ENCODE measurements at places on chromosomes 4 and X.
A peak's percentile ranks its signal among the peaks of the same experiment; 100 is the strongest.

DNA sequence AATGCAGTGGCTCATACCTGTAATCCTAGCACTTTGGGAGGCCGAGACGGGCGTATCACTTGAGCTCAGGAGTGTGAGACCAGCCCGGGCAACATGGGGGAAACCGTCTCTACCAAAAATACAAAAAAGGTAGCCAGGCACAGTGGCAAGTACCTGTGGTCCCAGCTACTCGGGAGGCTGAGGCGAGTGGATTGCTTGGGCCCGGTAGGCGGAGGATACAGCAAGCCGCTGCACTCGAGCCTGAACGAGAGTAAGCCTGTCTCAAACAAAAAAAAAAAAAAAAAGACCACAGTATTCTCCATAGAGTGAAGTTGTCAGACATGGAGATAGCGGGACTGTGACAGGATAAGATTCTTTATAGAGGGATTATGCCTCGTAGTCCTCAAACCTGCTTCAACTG, 76.1 kb upstream of the SH3RF1 start:
- no peak for DNase-seq

GRCh38 chrX:23504895-23505294, 162.4 kb upstream of the PRDX4 start:
- DNase-seq: no peak

GRCh38 chr4:112315446-112315845, 18.3 kb downstream of the ALPK1 start:
- no peak for DNase-seq

GRCh38 chrX:67613996-67614395, 70.2 kb downstream of the AR start:
- DNase-seq: no peak

GRCh38 chrX:104565791-104566680, at the start of gene IL1RAPL2:
TSS of gene IL1RAPL2 (plus strand) at chrX:104566199.
- DNase-seq: no peak

DNA sequence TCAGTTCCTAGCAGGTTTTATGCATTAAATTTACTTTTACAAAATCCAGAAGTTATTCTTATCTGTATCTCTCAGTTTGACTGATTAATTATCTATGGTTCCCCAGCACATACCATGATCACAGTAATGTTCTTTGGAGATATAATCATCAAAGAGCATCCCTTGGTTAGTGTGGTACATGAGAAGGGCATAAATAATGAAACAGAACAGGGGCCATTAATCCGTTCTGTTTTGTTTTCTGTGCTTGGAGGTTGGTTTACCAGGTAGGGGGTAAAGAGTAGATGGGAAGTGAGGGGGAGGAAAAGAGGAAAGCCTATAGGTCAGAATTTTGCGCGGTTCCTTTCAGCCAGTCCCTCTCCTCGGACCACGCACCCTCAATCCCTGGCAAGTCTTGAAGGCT, 718.7 kb upstream of the TENM3 start:
- DNase-seq: no peak

- DNase-seq: no peak
Observed at GRCh38 chr4:103204111-103204510, 6.0 kb upstream of the CENPE start.

DNA sequence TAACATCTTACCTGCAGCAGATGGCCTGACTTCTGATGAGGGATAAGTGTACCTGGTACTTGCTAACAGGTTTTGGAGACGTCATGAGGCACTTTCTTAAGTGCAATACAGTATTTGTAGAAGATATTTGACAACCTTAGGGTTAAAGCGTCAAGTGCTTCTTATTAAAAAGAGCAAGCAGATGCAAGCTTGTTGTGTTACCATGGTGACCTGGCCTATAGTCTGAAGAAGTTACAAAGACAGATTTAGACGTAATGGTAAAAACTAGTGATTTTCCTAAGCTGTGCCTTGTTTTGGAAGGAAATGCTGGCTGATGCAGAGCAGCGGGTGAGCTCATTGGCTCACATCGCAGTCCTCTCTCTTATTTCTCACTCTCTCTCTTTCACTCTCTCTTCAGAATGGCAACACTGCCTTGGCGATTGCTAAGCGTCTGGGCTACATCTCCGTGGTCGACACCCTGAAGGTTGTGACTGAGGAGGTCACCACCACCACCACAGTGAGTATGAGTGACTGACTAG, 243.6 kb downstream of the ANK2 start:
- DNase-seq: no peak

DNA sequence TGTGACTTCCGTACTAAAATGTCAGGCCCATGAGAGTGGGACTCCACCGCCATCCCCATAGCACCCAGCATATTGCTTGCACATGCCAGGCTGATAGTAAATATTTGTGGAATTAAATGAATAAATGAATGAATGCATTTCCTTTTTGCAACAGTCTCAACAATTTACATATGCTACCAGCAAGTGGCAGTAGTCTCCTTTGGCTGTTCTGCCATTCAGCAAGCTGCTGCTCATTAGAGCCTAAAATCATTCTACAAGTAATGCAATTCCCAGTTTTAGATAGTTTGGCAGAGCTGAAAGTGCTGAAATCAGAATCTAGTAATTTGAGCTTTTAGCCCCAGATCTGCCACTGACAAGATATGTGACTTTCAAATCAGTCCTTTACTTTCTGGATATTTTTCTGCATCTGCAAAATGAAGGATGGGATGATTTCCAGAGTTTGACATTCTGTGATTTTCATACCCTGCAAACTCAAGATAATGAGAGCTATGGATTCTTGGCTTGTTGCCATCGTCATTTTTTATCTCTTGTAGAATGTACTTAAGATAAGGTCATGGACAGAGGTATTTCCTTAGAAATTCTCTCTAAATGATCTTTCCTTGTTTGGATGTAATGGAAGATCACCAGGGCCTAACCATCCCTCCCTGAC, 35.7 kb upstream of the INTS6L start:
- DNase-seq: peak; percentile 36

- DNase-seq: no peak
Observed at GRCh38 chrX:79096145-79096556, 48.3 kb upstream of the GPR174 start.

DNA sequence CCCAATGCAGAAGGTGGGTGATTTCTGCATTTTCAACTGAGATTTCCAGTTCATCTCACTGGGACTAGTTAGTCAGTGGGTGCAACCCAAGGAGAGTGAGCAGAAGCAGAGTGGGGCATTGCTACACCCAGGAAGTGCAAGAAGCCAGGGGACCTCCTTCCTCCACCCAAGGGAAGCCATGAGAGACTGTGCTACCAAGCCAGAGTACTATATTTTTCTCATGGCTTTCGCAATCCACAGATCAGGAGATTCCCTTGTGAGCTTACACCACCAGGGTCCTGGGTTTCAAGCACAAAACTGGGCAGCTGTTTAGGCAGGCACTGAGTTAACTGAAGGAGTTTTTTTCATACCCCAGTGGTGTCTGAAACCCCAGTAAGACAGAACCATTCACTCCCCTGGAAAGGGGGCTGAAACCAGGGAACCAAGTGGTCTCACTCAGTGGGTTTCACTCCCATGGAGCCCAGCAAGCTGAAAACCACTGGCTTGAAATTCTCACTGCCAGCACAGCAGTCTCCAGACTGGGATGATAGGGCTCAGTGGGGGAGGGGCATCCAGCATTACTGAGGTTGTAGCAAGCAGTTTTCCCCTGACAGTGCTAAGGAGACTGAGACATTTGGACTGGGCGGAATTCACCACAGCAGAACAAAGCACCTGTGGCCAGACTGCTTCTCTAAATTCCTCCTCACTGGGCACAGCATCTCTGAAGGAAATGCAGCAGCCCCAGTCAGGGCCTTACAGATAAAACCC, 903.4 kb downstream of the TECRL start:
- DNase-seq: no peak

DNA sequence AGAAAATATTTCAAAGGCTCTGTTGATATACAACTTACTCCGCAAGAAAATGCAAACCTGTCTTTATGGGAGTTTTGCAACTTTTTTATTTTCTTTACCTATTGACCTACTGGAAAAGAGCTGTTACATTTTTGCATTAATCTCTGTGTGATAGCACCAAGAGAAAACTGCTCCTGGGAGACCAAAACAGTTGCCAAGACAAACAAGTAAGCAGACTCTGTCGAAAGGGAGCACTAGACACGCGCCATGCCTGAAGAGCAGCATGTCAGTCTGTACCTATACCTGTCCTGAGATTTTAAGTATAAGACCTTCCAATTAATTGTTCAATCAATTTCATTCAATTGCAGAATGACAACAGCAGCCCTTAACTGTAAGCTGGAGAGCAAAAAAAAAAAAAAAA, 56.0 kb upstream of the TECRL start:
- no peak for DNase-seq

DNA sequence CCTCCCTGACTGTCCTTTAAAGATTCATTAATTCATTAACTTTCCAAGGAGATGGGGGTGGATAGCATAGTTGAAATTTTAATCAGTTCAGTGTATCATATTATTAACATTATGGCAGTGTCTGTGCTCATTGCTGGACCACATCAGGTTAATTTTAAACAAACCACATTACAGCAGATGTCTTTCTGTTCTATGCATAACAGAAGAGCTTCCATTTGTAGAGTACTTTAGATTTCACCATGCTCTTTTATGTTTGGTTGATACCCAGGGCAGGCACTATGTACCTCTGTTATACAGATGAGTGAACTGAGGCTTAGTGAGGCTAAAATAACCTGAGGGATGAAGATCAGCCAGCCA, 41.1 kb downstream of the AFF2 start:
- DNase-seq: no peak

DNA sequence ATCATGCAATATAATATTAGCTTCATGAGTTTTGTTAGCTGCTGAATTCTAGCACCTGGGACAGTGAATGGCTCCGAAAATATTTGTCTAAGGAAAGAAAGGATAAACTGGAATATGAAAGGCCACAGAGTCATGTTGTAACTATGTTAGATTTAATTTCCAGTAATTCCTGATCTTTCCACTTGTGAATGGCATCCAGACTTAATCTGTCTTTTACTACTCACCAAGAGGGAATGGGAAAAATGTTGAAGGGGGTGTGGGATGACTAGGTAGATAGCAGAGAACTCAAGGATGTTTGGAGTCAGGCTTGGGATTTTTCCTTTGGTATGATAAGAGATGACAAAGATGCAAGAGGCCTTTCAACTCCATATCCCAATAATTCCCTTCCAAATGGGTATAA, 9.4 kb downstream of the ADH6 start:
- no peak for DNase-seq

DNA sequence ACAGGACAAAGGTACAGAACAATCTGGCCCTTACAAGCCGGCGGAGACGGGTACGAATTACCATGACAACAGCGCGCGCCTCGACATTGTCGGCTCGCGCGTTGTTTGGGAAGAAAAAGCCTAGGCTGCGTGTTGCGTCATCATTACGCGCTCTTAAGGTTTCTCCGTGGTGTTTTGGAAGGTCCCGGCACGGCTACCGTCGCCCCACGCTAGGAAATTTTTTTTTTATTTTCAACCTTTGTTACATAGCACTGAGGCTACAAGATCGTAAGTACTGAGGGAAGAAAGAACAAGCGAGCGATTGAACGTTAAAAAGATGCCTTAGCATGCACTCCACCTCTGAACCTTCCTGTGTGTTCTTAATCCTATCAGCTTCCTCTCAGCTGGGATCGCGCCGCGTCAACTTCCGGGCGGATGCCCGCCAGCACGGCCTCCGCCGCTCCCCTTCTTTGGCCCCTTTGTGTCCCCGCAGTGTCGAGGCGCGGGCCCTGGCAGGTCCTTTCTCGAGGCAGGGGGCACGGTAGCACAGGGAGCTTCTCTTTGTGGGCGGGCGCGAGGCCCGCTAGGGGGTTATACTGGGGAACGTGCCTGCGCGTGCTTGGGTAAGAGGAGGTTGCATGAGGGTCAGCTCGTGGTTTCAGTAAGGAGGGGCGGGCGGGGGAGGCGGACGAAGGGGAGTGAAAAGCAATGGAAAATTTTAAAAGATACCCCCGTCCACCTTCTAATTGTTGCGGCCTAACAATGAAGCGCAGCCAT, at the start of gene SMARCAD1:
Gene SMARCAD1 (plus strand): TSS at position 397 of the 756 bp plus-strand sequence. CDS start 530 bp downstream, outside the sequence.
- DNase-seq: peak; percentile 91

- DNase-seq: no peak
Observed at GRCh38 chrX:65689377-65689776, 21.9 kb downstream of the MSN start.

DNA sequence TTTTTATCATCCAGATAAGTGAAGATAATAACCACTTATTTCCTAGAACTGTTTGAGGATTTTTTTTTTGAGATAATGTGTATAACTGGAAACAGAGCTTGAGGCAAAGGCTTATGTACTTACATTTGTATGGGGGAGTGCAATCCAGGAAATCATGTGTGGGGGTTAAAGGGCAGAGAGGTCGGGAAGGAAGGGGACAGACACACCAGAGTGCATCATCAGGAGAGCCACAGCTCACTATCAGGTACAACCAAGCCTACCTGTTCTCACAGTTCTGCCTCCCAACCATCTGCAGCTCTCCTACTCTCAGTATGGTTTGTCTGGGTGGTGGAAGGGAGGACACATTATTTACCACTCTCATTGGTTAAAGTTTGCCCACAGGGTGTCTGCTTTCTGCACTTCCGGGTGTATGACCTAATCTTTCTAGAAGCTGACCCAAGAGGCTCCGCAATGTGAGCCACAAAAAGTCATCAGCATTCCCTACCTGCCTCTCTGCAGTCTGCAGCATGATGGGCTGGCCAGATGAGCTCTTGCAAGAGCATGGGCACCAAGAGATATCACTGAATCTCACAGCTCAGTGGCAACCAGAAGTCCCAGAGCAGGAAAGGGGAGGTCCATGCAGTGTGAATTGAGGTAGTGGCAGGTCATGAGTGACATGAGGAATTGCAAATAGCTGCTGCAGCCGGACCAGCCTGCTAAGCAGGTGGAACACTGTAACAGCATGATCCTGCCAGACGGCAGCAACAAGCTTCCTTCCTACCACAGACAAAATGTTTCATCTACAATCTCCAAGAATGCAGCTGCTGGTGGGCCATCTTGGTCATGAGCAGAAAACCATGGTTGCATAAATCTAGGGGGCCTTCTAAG, 36.9 kb upstream of the SPRY1 start:
- DNase-seq: no peak

DNA sequence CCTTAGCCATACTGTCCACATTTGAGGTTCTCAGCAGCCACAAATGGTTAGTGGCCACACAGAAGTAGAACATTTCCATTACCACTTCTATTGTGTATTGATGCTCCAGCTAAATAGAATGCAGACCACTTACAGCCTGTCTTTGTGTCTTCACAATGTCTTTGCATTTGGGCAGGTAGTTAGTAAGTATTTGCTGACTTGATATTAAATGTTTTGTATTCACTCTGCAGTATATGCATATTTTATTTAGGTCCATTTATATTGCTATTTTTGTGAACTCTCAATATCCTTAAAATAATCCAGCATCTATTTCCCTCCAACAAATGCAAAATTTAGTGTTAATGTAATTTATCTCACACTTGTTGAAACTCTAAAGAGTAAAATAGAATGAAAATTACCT, 26.6 kb downstream of the ANAPC4 start:
- no peak for DNase-seq

DNA sequence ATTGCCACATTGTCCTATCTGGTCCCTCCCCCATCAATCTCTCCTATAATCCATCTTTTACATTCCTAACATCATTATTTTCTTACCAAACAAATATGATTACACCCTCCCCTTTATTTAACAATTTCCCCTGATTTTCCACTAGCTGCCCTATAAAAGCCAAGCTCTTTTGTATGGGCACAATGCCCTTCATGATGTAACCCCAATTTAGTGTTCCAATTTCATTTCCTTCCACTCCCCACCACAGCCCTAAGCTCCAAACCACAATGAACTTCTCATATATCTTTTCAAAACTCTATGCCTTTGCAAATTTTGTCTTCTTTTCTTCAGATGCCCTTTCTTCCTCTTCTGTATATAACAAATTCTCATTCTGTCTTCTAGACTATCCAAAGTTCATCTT, 39.5 kb upstream of the PTPN13 start:
- DNase-seq: peak; percentile 21

GRCh38 chr4:57084360-57084759, 25.8 kb downstream of the IGFBP7 start:
- DNase-seq: no peak
